ENCODE measurements at places on chromosomes 3 and 15. TPM values are rescaled to one million over a fixed set of nuclear protein-coding genes. Genes with fewer than 3 reads are reported as not detected.

The EPM2AIP1 gene
- total RNA-seq: 20.1 TPM

The AAGAB gene
- 26.6 TPM for total RNA-seq

DNA sequence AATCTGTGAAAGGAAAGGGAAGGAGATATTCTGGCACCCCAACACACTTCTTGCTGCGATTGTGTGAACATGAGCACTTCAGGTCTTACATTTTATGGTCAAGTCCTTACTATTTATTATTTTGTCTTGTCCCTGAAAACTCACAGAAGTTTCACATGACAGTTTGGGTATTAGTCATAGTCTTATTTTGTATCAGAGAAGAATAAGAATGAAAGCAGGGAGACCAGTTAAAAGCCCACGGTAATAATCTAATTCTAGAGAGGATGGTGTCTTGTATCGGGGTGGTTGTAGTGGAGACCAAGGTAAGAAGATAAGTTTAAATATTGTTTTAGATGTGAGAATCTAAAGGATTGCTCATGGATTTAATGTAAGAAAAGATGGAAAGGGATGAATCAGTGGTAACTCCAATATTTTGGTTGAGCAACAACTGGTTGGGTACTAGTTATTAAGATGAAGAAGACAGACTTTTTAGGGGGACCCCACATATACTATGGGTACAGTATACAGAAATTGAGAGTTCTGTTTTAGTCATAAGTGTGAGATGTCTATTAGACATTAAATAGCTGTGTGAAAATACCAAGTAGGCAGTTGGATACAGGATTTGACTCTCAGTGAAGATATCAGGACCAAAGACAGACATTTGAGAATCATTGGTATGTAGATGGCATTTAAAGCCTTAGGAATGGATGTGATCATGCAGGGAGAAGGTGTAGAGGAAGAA, 227.6 kb downstream of the MFSD1 start:
- no peak for DNase-seq
- no peaks in the 10 kb centered on the region for H3K27me3 ChIP-seq
- no peaks in the 10 kb centered on the region for H3K4me1 ChIP-seq
- no peak overlapping the region for H3K4me3 ChIP-seq
- H3K36me3 ChIP-seq: no peaks in the 10 kb centered on the region

DNA sequence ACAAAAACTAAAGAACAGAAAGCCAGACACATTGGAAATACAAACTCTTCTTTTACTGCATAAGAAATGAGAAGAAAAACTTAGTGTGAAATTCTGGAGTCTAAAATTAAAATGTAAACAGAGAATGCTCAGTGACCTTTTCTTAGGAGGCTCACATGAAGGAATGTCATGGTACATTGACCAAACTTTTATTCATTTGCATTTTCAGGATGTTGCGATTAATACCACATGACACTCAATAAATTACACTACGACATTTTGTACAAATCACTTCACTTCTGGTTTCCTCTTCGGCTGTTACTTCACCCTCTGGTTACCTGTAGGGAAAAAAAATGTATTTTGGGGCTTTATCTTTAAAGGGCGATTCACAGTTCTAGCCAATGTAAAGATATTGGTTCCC, 56.4 kb upstream of the ACTC1 start:
- peaks cover 7% of the 10 kb centered on the region for H3K36me3 ChIP-seq
- no peak overlapping the region for H3K27ac ChIP-seq
- peaks cover 11% of the 10 kb centered on the region for H3K4me1 ChIP-seq

- no peaks in the 10 kb centered on the region for H3K4me1 ChIP-seq
- no peaks in the 10 kb centered on the region for H3K27me3 ChIP-seq
- no peak overlapping the region for H3K27ac ChIP-seq
- DNase-seq: no peak
- H3K36me3 ChIP-seq: peaks cover 7% of the 10 kb centered on the region
- H3K4me3 ChIP-seq: no peak overlapping the region
Measured at GRCh38 chr3:97793420-97794019, 28.3 kb upstream of the CRYBG3 start.

Measured in upper lobe of right lung (tissue), 1 donor.